ENCODE measurements at places on chromosomes 12 and 14. TPM values are rescaled to one million over a fixed set of nuclear protein-coding genes. Genes with fewer than 3 reads are reported as not detected.

The LALBA gene
- not detected for total RNA-seq

The SERPINA12 gene
- total RNA-seq, result not detected

The CLEC14A gene
- total RNA-seq, result 3.6 TPM

The CD4 gene
- total RNA-seq, result 0.43 TPM

The CCDC198 gene
- not detected for total RNA-seq

The CIROP gene
- total RNA-seq, result under 0.01 TPM

The RHEBL1 gene
- not detected for total RNA-seq

The TMEM132C gene
- total RNA-seq, result not detected

The B4GALNT3 gene
- total RNA-seq, result not detected

The PRICKLE1 gene
- 4.3 TPM for total RNA-seq

The CCT2 gene
- total RNA-seq, result 153 TPM

The AKAP3 gene
- total RNA-seq, result 1.5 TPM

The MEG3 gene
- 145 TPM for total RNA-seq

The LRCOL1 gene
- not detected for total RNA-seq

The AMDHD1 gene
- total RNA-seq, result 0.14 TPM

The CCDC177 gene
- under 0.01 TPM for total RNA-seq

The KRT81 gene
- total RNA-seq, result 0.28 TPM

The KRT2 gene
- not detected for total RNA-seq

The ARHGEF40 gene
- 16.4 TPM for total RNA-seq

The TPH2 gene
- total RNA-seq, result not detected

The TPPP2 gene
- total RNA-seq, result not detected

The PLEKHD1 gene
- under 0.01 TPM for total RNA-seq

The ATP2B1 gene
- 106 TPM for total RNA-seq

The KCNC2 gene
- total RNA-seq, result not detected

The STAC3 gene
- total RNA-seq, result 0.14 TPM

The CIT gene
- total RNA-seq, result 5.1 TPM

The HOXC9 gene
- total RNA-seq, result 0.28 TPM

The ZC2HC1C gene
- 1.1 TPM for total RNA-seq

The EAPP gene
- total RNA-seq, result 63.9 TPM

The MMP17 gene
- total RNA-seq, result 11.7 TPM

The KLRF1 gene
- 0.18 TPM for total RNA-seq

The VAMP1 gene
- total RNA-seq, result 10.0 TPM

The STON2 gene
- total RNA-seq, result 0.28 TPM

The MYF5 gene
- not detected for total RNA-seq

The FAM90A1 gene
- under 0.01 TPM for total RNA-seq

The ASPG gene
- total RNA-seq, result not detected

The TAS2R20 gene
- total RNA-seq, result 2.2 TPM

The GDF11 gene
- total RNA-seq, result 2.8 TPM

The ERP29 gene
- 104 TPM for total RNA-seq

The TAS2R7 gene
- not detected for total RNA-seq

The GPR84 gene
- total RNA-seq, result not detected

The SLC5A8 gene
- total RNA-seq, result not detected

The SCN8A gene
- total RNA-seq, result 12.7 TPM

The GPRC5A gene
- 25.9 TPM for total RNA-seq

The KRT77 gene
- total RNA-seq, result not detected

The SDR9C7 gene
- total RNA-seq, result not detected

The GLI1 gene
- total RNA-seq, result 0.18 TPM

The FAM181A gene
- not detected for total RNA-seq

The ZNF891 gene
- 0.92 TPM for total RNA-seq

The INSM2 gene
- not detected for total RNA-seq

The PNMA1 gene
- total RNA-seq, result 9.0 TPM

The CHURC1 gene
- total RNA-seq, result 41.1 TPM

The ART4 gene
- total RNA-seq, result under 0.01 TPM

The SLC25A21 gene
- 0.57 TPM for total RNA-seq
